ENCODE measurements at places on chromosomes 12 and 14.

GRCh38 chr12:45622210-45622937 lies 107.1 kb upstream of the ARID2 start:
- DNase-seq: no peak

GRCh38 chr14:22583994-22584393 lies 5.0 kb downstream of the DAD1 start:
- no peak for DNase-seq

DNA sequence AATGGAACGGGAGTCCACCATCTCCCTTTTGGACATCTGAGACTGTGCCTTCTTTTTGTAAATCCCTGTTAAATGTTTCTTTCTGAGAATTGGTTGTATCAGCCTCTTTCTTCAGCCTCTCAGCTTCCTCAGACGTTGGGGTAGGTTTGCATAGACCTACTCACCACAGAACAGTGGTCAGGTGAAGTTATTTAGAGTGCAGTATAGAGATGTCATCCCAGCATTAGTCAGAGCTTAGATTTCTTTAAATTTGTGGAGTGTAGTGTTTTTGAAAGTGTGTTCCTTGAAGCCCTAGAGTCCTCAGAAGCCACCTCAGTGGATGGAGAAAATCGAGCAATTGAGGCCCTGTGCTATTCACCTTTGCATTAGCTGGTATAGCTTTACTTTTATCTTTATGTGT lies 8.9 kb upstream of the EEA1 start:
- DNase-seq: no peak

DNA sequence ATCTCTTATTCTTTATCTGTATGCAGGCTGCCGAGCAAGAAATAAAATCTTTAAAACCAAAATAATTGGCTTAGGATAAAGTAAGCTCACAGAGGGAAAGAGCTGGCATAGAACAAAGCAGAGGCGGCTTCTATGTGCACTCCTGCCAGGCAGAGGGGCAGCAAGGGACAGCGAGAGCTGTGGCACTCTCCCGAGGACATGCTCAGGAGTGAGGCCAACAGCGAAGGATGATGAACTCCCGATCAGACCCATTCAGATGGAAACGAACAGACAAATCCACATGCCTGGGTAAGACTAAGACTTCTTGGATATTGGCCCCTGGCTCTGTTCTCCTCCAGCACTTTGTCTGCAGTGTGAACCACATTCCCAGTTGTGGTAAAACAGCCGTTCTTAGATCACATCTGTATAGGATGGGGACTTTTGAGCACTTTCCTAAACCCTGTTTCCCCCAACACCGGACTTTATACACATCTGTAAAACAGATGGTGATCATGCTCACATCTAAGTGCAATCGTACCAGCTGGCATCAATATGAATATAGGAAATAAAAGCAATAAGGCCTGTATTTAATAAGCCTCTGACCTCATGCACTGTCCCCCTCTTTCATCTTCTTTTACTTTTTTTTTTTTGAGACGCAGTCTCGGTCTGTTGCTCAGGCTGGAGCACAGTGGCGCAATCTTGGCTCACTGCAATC lies 134.1 kb downstream of the PPM1H start:
- no peak for DNase-seq

- DNase-seq: no peak
Observed at GRCh38 chr12:100868487-100868886, 73.9 kb downstream of the ANO4 start.

- no peak for DNase-seq
Observed at GRCh38 chr12:88391556-88391955, 188.7 kb downstream of the KITLG start.

Data from femur (tissue), 1 donor.